ENCODE measurements at places on chromosomes 6 and 20.

- no peak for DNase-seq
Measured at GRCh38 chr6:40552941-40553340, 34.2 kb downstream of the LRFN2 start.

DNA sequence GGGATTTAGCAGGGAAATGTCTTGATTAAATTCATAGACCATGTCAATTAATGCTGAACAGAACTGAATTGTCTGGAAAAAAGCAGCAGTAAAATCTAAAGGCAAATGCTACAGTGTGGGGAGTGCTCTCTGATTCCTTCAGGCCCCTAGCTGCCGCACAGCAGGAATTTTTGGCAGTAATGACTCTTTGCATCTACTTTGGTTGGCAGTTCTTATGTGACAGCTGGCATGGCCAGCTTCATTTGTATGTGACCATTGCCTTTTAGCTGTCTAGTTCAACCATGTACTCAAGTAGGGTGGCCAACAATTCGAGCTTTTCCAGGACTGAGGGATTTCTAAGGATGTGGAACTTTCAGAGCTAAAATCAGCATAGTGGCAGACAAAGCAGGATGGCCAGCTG, 499.1 kb upstream of the MAN1A1 start:
- no peak for DNase-seq

- no peak for DNase-seq
Measured at GRCh38 chr6:148836751-148837150, 89.9 kb downstream of the UST start.

DNA sequence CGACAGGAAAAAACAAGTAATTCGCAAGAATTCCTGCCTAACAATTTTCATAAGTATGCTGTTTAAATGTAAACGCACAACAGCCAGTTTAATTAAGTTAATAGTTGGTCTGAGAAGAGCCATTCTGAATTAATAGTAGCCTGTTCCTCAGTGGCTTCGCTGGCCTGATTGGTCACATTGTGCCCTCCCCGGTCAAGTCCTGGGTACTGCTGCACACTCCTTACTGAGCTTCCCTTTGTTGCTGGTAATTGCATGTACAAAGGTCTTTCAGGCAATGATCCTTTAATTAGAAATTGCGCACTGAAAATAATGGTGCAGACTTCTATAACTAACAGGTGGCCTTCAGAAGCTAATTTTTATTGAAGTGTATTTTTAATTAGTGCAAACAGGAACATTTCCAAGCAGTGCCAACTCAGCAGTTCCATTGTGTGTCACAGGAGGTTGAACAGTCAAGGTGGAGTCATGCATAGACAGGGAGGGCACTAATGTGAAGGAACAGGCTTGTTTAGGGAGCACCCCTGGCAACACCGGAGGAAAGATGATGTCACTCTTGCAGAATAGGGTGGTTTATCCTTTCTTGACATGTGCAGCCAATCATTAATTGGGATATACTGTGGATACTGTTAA, 92.6 kb upstream of the SLC22A23 start:
- no peak for DNase-seq

Data from stimulated activated CD8-positive, alpha-beta memory T cell treated with anti-CD3 and anti-CD28 coated beads, Interleukin-4, amount 100 ng/mL, for 1 hour (primary cell).